ENCODE measurements at places on chromosomes 7 and 10.

DNA sequence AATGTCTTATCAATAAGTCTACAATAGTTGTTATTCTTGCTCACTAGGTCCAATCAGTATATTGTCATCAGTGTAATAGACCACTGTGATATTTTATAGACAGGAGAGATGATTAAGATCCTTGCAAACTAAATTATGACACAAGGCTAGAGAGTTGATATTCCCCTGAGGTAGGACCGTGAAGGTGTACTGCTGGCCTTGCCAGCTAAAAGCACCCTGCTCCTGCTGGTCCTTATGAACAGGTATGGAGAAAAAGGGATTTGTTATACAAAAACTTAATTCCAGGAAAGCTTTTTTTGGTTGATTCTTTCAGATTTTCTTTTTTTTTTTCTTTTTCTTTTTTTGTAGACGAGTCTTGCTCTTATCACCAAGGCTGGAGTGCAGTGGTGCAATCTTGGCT is 16.8 kb upstream of the TMEM213 start:
- no peak for DNase-seq

- no peak for DNase-seq
Measured at GRCh38 chr7:103912891-103913605, 76.4 kb downstream of the RELN start.

DNA sequence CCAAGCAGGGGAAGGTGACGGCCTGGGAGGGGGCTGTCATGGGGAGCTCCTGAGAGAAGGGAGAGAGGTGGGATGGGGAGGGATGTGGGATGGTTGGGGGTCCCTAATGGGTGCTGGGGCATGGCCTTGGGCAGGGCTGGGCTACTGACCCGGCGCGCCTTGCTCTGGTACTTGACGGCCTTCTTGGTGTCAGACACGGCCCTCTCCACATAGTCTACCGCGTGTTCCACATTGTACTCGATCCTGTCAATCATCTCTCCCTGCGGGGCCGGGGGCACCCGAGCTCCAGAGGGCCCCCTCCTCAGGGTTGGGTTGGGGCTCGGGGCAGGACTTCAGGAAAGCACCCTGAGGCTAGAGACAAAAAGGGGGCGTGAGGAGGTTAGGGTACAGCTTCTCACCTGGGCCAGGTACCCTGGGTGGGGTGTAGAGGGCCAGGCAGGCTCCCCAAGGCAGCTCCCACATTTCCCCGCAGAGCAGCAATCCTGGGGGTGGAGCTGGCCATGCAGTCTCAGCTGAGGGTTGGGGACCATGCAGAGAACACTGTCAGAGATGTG is 17.3 kb downstream of the BUD23 start:
- DNase-seq: no peak

DNA sequence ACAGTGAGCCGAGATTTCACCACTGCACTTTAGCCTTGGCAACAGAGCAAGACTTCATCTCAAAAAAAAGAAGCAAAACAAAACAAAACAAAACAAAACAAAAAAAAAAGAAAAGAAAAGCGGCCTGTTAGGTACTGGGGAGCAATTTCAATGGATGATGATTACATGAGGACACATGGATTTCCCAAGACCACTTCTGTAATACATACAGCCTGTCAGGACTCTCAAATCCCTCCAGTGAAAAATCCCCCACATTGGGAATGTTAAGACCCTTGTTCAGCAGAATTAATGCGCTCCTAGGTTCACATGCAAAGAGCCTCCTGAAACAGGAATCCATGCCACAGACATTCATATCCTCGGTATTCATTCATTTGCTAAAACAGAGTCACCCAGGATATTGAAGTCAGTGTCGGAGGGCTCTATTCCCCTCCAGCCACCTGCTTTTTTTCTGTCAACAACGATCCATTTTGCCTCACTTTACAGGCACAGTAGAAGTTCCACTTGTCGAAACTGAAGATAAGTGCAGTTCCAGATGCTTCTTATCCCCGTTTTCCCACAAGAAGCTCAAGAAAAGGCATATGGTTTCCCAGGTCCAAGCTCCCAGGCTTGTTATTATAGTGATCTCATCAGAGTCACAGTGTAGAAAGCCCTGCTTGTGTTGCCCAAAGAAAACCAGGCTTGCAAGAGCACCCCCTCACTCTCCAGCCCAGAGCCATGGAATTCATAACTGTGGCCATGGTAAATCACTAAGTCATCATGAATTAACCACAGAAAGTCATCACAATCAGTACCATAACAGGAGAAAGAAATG is 20.2 kb downstream of the SLC16A12 start:
- DNase-seq: no peak

DNA sequence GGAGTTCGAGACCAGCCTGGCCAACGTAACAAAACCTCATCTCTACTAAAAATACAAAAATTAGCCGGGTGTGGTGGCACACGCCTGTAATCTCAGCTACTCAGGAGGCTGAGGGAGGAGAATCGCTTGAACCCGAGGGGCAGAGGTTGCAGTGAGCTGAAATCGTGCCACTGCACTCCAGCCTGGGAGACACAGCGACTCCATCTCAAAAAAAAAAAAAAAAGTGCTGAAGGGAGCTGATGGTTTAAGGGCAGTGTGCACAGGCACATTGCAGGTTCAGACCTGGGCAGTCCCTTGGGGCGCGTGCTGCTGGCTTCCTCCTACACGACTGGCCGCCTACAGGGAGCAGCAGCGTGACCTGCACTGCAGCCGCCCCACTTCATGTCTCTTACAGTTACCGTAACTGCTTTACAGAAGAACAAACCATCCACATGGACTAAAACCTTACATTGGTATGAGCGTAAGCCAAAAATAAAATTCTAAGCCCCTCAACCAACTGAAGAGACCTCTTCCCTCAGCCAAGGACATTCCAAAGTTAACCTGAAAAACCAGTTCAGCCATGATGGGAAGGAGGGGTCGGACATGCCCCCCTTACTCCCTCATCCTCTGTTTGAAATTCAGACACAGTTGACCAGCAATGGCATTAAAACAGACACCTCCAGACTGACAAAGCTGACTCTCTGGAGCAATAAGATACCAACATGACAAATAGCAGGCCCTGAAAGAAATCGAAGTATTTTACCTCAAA is 262.2 kb downstream of the ZMYND11 start:
- DNase-seq: no peak

DNA sequence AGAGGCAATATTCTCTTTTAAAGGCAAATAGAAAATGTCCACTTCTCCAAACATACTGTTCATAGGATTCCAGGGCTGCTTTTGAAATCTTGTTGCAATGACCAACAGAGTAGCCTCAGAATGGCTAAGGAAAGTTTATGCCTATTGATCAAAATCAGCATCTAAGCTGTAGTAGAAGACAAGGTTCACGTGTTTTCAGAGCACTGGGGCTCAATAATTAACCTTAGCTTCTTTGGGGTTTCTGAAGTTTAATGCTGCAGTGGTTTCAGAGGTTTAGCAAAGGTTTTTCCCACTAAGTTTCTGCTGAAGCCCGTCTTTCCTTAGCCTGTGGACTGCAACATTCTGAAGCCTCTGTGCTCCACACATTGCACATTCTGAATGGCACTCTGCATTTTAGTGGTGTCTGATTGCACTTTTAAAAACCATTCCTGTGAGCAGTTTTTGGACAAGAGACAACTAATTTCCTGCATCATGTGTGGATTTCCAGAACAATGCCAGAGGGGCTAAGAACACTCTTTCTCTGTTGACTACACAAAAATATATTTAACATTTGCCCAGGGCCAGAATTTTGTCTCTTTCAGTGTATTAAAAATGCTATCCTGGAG is 342.5 kb downstream of the PTEN start:
- DNase-seq: no peak

DNA sequence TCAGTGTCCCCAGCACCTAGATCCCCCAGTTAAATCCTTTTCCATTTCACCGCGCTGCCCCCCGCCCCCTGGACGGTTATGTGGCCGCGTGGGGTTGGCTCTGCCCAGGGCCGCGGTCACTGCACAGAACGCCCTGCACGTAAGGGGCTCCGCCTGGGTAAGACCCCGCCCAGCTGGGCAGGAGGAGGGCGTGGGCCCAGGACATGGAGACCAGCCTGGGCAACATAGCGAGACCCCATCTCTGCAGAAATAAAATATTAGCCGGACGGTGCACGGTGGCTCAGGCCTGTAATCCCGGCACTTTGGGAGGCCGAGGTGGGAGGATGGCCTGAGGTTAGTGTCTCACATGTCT is 650 bp upstream of the ZFAND2A start:
- DNase-seq: no peak

DNA sequence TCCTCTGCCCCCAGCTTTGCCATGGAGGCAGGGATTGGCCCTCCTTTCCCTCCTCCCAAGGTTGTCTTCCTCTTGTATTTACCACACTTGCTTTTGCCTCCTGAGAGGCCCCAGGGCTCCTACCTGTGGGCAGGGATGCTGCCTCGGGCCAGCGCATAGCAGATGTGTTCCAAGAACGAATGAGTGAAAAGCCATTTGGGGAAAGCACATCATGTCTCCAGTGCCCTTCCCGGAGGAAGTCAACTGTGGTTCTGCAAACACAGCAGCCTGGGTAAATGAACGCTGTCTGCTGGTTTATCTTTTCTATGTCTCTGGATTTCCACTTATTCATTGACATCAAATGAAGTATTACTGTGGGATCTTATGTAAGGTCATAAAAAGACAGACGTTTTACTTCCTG is 161.7 kb downstream of the FANK1 start:
- DNase-seq: no peak

GRCh38 chr10:14549496-14549895 is 218.8 kb upstream of the FRMD4A start:
- DNase-seq: no peak

DNA sequence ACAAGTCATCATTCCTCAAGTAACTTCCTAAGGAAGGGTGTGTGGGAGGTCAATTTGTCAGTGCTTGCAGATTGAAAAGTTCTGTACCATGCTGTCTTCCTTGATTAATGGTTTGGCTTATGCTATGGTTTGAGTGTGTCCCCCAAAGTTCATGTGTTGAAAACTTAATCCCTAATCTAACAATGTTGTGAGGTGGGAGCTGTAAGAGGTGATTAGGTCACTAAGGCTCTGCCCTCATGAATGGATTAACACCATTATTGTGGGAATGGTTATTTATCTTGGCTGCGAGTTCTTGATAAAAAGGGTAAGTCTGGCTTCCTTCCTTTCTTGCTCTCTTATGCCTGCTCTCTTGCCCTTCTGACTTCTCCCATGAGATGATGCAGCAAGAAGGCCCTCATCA is 29.3 kb upstream of the TMEM229A start:
- no peak for DNase-seq

- no peak for DNase-seq
Measured at GRCh38 chr10:1852841-1853240, 115.5 kb upstream of the ADARB2 start.

- no peak for DNase-seq
Measured at GRCh38 chr10:71042216-71042615, 153.9 kb upstream of the PCBD1 start.

DNA sequence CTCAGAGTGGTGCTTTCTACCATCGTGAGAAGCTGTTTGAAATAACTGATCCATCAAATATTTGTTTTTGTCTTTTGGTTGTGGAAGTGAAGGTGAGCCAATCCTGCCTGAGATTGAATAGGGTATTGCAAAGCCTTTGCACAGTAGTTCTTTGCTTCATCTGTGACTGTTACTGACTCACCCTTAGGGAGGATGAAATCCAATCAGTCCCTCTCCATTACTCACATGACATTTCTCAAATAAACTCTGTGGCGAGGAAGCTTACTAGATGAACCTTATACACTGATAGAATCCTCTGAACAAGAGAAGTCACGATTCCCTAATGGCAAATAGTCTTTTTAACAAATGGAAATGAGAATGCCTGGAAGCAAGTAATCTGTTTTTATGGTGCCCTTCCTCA is 31.9 kb downstream of the HEPACAM2 start:
- DNase-seq: peak; percentile 5
